ENCODE measurements at places on chromosomes 13 and 19.

- DNase-seq = no peak
Observed at GRCh38 chr13:83953916-83954315, 71.6 kb upstream of the SLITRK1 start.

- peak; percentile 65 for DNase-seq
Observed at GRCh38 chr13:78121459-78122348, 203.1 kb upstream of the EDNRB start.

DNA sequence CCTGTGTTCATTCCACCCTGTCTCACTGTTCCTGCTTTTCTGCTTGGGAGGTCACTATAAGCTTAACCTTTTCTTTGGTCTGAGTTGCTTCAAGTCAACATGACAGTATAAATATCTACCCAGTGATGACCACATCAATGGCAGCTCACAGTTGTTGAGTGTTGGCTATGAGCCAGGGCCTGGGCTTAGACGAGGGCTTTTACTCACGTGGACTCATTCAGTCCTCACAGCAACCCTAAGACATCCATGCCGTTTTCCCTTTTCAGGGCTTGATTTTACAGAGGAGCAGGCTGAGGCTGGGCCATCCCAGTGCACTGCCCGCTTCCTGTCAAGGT lies 10.2 kb upstream of the CCDC97 start:
- DNase-seq = no peak

- no peak for DNase-seq
Observed at GRCh38 chr19:51729781-51730180, 6.0 kb upstream of the HAS1 start.

GRCh38 chr19:44757735-44758505 lies 9.4 kb downstream of the BCL3 start:
- peak; percentile 90 for DNase-seq

DNA sequence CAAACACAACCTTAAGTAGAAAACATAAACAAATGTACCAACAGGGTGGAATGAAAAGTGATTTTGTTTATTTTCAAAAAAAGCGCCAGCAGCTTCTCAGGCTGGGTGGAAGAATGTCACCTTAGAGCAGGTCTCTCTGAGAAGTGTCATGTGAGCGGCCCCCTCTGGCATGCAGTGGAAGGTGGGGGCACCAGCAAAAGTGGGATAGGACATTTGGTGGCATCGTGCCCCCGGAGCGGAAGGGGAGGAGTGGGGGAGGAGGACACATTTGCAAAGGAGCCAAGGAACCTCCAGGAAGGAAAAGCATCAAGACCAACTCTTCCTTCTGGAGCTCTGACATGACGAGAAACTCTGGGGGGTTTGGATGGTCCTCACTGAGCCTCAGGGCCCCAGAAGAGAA lies 635.3 kb downstream of the UQCRFS1 start:
- no peak for DNase-seq

All from neural progenitor cell (in vitro differentiated cells).